ENCODE measurements at places on chromosomes 12 and 14.

GRCh38 chr14:105863296-105864108 is 337.1 kb downstream of the TMEM121 start:
- no peak for DNase-seq

DNA sequence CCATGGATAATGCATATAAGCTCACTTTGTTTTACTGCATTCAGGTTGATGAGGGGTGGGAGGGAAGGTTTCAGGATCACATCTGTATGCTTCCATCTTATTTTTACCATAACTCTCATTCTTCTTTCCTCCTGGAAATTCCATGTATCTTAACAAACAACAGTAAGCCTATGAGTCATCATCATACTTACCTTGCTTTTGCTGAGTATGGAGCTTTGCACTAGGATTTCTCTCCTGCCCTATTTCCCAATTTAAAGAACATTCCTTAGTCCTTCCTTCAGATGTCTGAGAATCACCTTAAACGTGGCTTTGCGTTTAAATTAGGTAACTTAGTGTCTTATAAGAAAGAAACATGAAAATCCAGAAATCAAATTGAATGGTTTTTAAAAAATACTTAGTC is 1.6 kb upstream of the CLEC14A start:
- DNase-seq = peak; percentile 33

DNA sequence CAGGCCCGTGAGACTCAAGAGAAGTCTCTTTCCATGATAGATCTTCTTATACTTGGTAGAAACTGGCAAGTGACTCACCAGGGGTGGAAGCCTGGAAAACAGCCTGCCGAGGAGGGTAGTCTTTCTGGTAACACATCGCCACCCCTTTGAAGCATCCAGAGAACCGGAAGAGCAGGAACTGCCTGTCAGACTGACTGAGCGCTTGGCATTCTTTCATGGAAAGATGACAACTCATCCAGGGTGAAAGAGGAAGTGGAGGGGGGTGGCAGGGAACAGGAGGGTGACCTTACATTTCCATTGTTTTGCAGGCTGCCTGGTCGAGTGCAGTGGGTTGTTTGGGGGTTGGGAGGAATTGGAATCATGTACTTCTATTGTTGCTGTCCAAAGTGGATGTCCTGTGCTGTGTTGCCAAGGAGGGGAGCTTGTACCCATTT is 34.5 kb downstream of the PRKCH start:
- peak; percentile 52 for DNase-seq

DNA sequence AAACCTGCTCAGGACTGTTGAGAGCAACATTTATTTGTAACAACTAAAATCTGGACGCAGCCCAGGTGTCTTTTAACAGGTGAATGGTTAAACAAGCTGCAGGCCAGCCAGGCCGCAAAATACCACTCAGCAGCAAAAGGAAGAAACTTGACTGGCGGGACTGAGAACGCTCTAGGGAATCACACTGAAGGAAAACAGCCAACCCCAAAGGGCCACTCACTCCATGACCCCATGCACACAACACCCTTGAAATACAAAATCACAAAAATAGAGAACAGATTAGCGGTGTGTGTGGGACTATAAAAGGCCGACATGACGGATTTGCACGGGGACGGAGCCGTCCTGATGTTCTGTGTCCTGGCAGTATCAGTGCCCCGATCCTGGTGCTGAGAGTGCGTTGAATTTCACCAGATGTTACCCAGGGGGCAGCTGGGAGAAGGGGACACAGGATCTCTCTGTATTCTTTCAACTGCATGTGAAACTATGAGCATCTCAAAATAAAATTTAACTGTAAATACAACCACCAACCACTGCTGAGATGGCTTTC is 23.0 kb downstream of the VPS37B start:
- no peak for DNase-seq

DNA sequence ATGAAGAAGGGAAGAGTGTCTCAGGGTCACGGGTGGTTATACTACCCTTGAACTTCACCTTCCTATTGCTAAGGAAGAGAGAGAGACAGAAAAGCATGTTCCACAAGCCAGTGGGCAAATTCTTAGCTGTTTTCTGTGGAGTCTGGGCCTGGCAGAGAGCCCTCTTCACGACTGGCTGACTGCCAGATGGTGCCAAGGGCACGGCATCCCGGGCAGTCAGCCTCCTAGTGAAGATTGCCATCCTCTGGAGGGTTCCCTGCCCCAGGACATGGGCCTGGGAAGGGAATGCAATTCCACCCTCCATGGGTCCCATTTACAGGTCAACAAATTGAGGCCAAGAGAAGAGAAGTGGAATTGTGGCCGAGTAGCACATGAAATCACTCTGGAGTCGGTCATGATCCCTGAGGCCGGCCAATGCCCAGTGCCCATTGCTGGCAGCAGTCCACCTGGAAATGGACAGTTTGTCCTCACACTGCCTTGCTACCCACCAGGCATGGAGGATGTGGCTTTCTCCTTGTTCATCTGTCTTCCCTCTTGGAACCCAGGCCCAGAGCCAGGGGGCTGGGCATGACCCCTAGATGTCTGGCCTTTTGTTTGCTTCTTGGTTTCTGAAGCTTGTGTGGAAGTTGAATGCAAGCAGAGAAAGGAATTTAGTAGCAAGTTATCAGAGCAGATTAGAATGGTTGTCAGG is 9.9 kb downstream of the TUNAR start:
- no peak for DNase-seq

DNA sequence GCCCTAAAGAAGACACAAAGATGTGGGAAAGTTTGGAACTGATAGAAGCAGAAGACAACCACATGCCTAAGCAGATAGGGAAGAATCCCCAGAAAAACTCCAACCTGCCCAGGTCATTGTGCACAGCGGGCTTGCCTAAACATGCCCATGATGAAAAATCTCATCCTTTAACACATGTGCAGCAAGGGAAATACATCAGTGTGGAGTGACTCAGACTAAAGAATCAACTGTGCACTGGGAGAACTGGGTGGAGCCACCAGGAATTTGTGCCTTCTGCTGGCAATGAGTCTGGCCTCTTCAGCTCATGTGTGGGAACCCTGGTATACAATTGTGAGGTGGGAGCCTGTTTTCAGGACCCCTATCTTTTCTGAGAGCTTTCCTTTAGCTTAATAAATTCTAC is 398.5 kb downstream of the FSCB start:
- no peak for DNase-seq

- no peak for DNase-seq
Observed at GRCh38 chr14:72947366-72948160, 21.3 kb downstream of the DCAF4 start.

DNA sequence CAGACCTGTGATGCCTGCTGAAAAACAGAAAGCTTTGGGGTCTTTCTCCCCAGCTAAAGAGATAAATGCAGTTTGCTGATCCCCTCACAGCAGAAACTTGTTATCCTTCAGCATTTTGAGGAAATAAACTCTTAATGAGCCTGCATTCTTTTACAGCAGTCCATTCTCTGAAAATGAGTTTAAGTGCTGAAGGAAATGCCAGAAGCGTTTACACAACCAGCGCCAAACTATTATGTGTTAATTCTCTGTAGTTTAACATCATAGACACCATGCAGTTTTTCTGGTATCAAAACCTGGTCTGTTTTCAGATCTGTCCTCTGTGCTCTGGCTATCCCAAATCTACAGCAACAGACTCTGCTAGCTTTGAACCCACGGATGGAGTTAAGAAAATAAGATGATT is 291.3 kb downstream of the NPAS3 start:
- DNase-seq = no peak

DNA sequence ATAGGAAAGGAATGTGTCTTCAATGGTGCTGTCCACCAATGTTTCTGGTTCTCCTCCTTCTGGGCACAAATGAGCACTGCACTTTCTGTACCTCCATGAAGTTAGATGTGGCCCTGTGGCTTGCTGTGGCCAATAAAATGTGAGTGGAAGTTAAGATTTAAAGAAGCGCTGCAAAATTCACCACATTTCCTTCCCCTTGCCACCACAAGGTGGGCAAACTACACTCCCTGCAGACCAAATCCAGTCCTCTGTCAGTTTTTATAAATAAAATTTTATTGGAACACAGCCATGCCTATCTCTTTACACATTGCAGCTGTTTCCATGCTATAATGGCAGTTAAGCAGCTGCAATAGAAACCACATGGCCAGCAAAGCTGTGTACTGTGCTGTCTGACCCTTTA is 141.4 kb upstream of the TMPO start:
- DNase-seq = peak; percentile 14

GRCh38 chr12:95107362-95107761 is 33.9 kb upstream of the NR2C1 start:
- DNase-seq = peak; percentile 42
